ENCODE measurements at places on chromosomes 13 and 19. TPM values are rescaled to one million over a fixed set of nuclear protein-coding genes. Genes with fewer than 3 reads are reported as not detected.

ANKRD24 gene
- total RNA-seq, result 0.42 TPM

CERS1 gene
- not detected for total RNA-seq

SSC5D gene
- total RNA-seq, result 0.17 TPM

DNA sequence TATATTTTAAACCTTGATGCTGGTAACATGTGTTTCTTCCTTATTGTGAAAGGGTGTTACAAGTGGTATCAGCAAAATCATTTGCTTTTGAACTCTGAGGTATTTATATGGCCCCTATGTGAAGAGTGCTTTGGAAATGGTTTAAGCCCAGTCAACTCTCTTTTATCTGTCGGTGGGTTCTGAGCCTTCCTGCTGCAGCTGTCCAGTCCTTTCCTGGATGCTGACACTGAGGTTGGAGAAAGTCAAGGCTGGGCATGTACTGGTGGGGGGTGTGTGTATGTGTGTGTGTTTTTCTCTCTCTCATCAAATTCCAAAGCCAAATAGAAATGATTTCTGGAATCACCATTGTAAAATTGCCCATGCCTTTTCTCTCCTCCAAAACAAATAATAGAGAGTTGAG, 221.2 kb downstream of the LMO7 start:
- DNase-seq, result no peak

DNA sequence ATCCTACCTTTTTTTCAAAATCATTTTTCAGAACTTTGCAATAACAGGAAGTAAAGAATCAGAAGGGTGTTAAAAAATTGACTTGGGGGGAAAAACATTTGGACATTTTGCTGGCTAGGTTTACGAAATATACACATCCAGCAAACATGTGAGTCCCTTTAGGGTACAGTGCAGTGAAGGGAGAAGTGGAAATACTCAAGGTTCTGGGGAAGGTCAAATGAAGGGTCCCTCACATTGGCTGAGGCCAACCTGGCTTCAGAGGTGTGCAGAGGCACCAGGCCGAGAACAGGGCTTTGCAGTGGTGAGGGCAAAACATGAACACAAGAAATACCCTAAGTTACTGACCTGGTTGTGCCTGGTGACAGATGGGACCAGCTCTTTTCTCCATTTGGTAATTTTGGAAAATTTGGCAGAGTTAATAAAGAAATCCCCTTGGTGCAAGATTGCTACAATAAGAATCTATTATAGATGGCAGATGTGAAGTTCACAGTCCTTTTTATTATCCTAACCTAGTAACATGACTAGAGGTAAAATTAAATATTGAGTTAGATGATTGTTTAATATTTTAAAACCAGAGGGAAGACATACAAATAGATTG, 1.5 kb upstream of the UPF3A start:
- DNase-seq, result no peak

GRCh38 chr19:38412961-38413360, 10.1 kb downstream of the FAM98C start:
- no peak for DNase-seq

All from activated B cell treated with CpG ODN at 0.5 μM for 24 hours (primary cell).